Spinal cord (tissue), 10 donors: ENCODE measurements at places on chromosomes 7 and 10. TPM values are rescaled to one million over a fixed set of nuclear protein-coding genes. Genes with fewer than 3 reads are reported as not detected.

Gene OR6B1
- total RNA-seq = not detected

Gene ASZ1
- not detected for total RNA-seq

Gene KNDC1
- total RNA-seq = 8.3 TPM

Gene COL26A1
- 17.4 TPM for total RNA-seq

Gene DPP6
- 36.3 TPM for total RNA-seq

Gene AHCYL2
- 75.9 TPM for total RNA-seq

Gene PDGFA
- 42.9 TPM for total RNA-seq

Gene ZNF138
- total RNA-seq = 48.3 TPM

Gene HOXA5
- total RNA-seq = 32.1 TPM

Gene PDE1C
- 10.6 TPM for total RNA-seq

Gene ERVW-1
- 0.11 TPM for total RNA-seq

Gene ADAMTS14
- 4.7 TPM for total RNA-seq

Gene IQUB
- total RNA-seq = 7.8 TPM

Gene SPDYE9
- 0.06 TPM for total RNA-seq
